ENCODE measurements at places on chromosomes 2 and 18.
A peak's percentile ranks its signal among the peaks of the same experiment; 100 is the strongest.

GRCh38 chr2:201880993-201881611 lies 74.8 kb downstream of the CDK15 start:
- DNase-seq: peak; percentile 58

- no peak for DNase-seq
Measured at GRCh38 chr2:109525836-109526235, 87.9 kb downstream of the SEPTIN10 start.

DNA sequence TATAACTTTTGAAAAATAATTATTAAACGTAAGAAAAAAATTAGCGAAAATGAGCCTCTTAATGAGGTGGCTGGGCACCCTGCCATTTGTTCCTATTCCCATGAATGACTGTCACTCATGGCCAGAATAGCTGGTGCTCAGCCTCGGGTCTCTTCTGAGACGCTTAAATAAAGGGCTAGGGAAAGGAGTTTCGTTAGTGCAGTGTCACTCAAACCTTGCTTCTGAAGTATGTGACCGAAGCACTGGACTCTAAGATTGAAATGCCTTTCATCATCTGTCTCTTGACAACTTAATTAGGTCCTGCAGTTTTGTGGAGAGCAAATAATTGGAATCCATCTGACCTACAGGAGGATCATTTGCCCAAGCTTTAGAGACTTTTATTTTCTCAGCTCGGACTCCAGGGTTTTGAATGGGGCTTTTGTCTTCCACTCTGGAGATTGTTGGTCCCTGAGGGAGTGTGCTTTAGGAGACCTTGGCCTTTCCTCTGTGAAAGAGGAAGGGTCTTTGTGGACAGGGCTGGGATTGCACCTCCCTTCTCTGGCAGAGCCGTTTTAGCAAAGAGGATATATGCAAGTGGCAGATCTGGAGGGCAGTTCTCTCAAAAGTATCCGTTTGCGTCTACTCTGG lies 42.3 kb upstream of the FHOD3 start:
- no peak for DNase-seq

- DNase-seq: no peak
Measured at GRCh38 chr2:112644155-112644932, 1.4 kb upstream of the SLC20A1 start.

GRCh38 chr2:207791579-207792243 lies 22.0 kb upstream of the FZD5 start:
- no peak for DNase-seq

- DNase-seq: peak; percentile 80
Measured at GRCh38 chr2:71223767-71224333, 3.1 kb downstream of the PAIP2B start.

DNA sequence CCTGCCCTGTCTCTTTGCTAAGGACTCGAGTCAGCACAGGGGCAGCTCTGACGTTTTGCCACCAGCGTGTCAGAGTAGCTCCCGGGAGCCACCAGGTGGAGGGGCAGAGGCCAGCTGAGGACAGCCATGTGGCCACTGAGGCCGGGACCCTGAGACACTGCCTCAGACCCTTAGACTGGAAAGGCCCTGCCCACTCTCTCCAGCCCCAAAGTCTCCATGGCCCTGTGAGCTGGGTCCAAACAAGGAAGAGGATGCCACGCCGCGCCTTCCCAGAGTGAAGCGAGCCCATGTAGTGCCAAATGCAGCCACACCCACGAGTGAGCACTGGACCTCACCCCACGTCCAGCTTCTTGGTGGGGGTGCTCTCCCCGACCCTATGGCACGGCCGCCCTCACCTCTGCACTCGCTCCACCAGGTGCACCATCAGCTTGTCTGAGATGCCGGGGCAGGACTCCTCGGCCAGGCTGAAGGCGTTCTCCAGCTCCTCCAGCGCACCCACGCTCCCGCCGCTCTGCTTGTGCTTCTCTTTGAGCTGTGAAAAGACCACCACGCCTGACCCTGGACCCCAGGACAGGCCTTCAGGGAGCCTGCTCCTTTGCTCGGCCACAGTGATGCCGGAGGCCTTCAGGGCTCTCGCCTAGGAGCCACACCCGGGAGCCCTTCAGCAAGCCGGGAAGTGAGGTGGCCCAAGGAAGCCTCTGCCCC lies 12.2 kb downstream of the STK25 start:
- no peak for DNase-seq

DNA sequence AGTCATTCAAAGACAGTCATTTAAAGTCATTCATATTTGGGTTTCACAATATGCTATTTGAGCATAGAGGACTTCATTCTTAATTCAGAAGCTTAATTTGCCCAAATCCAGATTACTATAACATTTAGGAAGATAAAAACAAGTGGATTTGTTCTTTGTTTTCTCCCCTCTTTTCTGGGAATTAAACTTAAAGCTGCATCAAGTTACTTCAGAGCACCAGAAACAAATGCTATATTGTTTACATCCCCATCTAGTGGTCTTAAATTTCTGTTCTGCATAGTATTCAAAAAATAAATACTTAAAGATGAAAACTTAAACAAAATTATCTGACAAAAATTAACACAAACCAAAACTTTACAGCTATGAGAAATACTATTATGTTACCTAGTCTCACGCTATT lies 34.7 kb upstream of the MARCHF7 start:
- DNase-seq: peak; percentile 20

GRCh38 chr18:35334821-35335220 lies 9.4 kb downstream of the ZNF24 start:
- DNase-seq: no peak

DNA sequence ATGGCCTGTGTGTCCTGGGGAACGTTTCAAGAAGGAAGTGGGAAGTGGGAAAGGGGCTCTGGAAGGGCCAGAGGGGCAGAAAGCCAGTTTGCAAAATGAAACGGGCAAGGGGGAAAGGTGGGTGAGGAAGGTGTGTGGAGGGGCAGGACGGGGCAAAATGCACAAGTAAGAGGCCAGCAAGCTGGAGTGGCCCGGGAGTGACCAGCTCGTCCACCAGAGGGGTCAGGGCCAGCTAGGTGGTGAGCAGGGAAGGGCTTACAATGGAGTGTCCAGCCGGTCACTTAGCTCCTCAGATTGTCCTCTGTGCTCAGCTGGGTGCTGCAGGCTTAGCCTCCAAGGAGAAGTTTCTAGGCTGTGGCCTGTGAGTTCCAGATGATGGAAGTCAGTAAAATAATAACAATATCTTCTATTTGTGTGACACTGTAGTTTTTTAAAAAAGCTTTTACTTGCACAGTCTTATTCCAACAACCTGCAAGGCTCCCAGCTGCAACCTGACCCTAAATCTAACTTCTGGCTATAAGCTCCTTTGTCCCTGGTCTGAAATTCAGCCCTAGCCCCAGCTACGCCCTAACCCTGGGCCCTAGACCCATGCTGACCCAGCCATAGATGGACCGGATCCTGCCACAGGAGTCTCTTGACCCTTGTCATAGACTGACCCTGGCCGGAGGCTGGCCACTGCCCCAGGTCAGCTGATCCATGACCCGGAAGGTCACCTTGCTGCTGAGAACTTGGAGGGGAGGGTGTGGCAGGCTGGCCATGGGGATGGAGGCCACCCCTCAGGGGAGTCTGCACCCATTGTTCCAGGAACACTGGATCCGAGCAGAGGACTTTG lies 29.2 kb downstream of the MYO7B start:
- DNase-seq: no peak
